ENCODE measurements at places on chromosomes 3 and 15.

DNA sequence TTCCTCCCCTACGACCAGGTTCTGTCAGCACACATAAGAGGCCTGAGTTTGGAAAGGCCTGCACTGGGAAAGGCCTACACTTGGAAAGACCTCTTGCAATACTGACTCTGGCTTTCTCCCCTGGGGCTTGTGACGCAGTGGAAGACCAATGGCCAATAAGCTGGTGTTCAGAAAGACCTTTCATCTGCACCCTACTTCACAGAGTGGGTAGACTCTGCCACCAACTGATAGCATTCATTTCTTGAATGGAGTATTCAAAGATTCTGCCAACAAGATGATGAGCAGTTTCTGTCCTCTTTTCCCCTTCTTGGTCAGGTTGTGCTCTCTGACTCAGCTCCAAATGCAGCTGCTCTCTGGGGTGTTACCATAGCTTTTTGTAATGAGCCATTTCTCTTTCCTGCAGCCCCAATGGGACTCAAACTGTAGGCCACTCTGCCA lies 48.8 kb downstream of the TIPARP start:
- DNase-seq: no peak

- no peak for DNase-seq
Observed at GRCh38 chr3:172089250-172089649, 49.9 kb downstream of the FNDC3B start.

- DNase-seq: no peak
Observed at GRCh38 chr15:29665444-29666003, 156.7 kb downstream of the TJP1 start.

GRCh38 chr3:43366481-43366880 lies 80.1 kb downstream of the SNRK start:
- DNase-seq: no peak

- no peak for DNase-seq
Observed at GRCh38 chr3:42210726-42211125, 55.3 kb downstream of the CCK start.

DNA sequence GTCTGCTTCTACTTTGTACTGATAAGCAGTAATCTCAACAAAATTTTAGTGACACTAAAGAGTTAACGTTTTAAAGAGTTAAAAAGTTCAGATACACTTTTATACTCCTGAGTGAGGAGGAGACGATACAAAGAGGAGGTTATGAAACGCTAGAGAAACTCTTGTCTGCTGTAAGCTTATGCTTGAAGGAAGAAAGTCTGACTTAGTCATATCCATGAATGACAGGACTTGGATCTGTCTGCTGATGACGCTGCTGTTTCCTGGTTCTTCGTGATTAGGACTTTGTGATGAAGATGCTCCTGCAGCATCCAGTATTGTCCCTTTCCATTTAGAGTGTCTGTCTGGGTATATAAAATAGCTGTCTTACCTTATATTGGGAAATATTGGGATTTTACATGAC lies 15.8 kb downstream of the TCF12 start:
- no peak for DNase-seq

DNA sequence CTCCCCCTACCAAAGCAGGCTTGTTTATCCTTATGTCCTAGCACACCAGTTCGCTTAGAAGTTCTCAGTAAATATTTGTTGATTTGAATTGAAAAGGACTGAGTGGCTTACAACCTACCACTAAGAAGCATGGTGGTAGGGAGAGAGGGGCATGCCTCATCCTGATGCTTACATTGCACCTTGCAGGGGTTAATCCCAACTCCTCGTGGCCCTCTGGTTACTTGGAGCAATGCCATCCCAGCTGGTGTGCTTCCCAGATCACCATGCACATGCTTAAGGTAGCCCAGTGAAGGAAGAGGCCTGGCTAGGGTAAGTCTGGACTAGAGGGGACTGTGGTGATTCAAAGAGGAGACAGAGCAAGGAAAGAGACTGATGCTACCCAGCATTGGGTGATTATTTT lies 253.3 kb downstream of the CLSTN2 start:
- DNase-seq: no peak

DNA sequence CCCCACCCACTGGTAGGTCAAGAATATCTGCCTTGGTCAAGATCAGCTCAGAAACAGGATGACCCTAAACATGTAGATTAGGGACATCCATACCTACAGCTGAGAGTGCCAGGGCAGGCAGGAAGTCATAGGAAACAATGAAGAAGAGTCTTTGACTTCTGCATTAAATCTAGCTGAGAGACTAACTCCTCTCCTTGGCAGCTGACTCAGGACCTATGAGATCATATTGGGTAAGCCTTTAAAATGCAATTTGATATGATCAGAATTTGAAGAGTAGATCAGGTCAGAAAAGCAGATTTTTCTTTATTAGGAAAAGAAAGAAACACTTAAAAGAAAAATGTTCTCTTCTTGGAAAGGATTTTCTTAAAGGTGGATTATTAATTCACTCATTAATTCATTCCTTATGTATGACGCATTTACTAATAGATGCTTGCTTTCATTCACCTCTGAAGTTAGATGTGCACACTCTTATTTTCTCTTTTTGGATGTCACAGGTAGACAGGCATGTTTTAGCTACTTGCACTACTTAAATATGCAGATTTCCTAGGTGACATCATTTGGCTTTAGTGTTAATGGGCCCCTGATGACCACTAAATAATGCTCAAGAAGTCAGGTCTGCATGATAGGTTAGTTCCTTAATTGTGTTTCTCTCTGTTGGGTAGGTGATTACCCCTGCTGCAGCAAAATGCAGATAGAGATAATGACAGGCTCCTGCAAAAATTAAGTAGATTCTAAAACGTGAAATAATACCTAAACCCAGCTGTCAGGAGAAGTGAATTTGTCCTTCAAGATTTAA lies 35.7 kb upstream of the GSK3B start:
- DNase-seq: no peak

GRCh38 chr3:88742106-88742505 lies 365.3 kb upstream of the EPHA3 start:
- DNase-seq: no peak

DNA sequence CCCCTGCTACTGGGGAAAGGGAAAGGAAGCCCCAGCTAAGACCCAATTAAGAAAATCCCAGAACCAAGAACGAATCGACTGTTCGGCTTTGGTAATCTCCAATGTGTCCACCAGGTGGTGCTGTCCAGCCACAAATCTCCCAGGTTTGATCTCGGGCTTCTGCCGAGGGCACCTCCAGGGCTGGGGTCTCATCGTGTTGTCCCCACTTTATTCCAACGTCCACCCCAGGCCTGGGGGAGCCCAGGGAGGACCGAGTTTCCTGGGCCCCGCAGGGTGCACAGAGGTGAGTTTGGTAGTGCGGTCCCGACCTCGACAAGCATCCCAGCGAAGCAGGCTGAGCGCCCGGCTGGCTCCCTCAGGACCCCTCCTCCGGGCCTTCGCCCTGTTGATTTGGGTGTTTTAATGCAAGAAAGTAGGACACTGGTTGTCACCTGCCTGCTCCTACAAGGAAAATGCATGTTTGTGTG lies 185.1 kb downstream of the GOLGA6L6 start:
- no peak for DNase-seq

DNA sequence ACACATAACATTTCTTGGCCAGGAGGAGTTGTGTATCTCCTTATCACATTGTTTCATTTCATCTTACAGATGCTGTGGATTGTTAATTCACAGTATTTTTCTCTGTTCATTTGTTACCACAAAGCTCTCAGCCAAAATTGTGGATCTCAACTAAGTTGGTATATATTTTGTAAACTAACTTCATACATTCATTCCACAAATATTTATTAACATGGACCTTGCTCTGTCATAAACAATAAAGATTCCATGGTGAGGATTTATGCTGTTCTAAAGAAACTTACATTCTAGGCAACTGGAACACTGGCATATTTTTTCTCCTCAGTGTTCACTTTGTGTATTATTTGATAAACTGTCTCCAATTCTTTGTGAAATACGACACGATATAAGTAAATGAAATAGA lies 268.8 kb downstream of the CNTN3 start:
- no peak for DNase-seq

DNA sequence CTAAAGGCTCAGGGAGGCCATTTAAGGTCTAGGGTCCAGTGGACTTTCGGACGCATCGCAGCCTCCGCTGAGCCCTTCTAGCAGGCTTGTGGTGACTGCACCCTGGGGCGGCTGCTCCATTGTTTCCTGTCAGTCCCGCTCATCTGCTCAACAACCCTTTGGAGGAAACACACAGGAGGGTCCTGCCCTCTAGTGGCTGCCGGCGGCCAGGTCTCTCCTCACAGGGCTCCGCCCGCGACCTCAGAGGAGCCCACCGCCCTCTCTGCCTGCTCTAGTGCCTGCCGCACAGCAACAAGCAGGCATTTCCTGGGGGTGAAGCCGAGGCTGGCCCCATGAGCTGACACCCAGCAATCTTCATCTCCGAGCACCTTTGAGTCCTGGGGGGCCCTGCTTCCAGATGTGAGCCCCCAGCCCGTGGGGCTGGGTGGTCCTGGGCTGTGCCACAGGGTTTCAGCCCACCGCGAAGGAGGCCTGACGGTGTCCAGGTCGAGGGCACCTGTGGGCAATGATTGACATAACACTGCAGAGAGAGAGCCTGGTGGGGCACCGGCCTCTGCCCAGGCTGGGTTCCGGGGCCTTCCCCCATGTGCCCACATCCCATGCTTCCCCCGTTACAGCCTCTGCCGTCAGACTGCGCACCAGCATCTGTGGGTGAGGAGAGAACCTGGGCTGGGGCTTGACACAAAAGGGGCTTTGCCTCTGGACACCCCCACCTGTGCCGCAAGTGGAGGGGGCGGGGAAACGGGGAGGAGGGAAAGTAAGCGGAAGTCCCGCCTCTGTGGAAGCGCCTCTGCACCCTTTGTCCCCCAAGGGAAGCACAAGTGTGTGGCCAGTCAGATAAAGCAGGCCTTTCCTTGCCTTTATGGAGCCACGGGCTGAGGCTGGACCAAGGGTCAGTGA lies 27.0 kb upstream of the SFMBT1 start:
- DNase-seq: peak; percentile 33

DNA sequence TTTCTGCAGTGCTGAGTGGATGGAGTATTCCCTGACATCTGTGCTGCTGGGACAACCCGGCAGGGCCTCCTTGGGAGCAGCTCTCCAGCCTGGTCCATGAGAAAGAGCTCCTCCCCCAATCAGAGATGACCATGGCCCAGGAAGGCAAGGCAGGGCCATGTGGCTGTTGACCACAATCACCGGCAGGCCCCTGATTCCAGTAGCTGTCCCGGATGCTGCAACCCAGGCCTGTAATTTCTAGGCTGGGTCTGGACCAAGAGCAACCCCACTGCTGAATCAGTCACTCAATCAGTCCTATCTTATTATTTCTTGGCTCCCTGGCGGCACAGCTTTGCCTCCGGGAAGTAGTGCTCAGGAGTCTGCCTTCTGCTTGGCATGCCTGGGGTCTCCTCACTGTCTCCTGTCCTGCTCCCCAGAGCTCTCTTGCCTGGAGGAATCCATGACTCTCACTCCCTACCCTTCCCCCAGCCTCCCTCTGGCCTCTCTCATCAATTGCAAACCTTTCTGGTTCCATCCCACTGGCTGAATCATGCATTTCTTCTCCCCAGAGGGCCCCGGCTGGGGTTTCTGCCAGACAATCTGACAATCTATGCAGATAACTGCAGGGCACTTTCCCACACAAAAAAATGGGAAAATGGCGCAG lies 32.6 kb upstream of the ITGA11 start:
- DNase-seq: no peak

DNA sequence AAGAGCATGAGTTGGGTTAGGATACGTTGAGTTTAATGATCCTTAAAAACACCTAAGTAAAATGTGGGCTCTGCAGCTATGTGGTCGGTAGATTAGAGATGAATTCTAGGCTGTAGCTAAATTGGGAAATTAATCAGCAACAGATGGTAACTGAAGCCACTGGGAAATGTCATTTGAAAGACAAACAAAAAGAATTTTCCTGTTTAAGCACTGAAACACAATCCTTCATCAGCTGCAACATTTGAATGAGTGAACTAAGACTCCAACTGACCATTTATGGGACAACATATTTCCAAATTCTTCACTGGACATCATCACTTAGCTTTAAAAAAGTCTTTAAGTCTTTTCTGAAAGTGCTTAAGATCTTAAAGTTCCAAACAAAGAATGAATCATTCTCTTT lies 226.9 kb downstream of the ZNF385D start:
- no peak for DNase-seq

DNA sequence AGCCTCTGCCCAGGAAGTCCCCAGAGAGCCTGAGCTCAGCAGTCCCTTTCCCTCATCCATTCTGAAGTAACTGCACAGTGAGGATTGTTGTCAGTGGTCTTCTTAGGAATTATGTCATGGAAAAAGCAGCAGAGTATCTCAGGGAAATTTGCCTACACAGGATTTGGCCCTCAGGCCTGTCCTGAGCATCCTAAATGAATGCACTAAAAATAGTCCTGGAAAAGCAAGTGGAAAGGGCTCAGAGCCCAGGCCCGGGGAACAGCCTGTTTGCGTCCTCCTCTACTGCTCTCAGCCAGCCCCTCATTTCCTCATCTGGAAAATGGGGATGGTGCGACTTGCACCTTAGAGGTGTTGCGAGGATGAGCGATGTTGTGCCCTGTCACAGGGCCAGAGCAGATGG lies 21.6 kb downstream of the LYSMD4 start:
- DNase-seq: no peak

GRCh38 chr3:18917923-18918322 lies 230.4 kb upstream of the KCNH8 start:
- no peak for DNase-seq

- DNase-seq: no peak
Observed at GRCh38 chr15:32844118-32844711, 126.4 kb downstream of the GREM1 start.

GRCh38 chr3:50567011-50567385 lies 549 bp downstream of the C3orf18 start:
- DNase-seq: no peak

DNA sequence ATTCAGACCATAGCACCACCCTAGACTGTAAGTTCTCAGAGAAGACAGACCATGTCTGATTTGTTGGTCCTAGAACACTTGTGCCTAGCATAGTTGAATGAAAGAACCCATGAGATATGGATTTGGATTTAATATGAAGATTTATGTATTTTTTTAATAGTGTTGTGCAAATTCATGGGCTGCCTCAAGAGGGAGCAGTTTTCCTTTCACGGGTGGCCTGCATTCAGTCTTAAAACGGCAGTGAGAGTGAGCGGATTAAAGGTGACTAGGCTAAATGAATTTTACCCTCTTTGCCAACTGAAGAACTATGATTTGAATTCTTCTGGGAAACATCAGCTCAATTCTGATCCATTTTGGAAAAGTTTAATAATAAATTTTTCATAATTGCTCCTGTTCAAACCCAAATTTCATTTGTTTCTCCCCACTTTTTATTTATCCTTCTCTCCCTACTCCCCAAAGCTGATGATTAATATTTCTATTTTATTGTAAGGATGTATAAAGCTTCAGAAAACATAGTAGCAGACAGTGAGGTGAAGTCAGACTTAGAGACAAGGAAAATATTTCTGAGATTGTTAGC lies 67.3 kb downstream of the MORC1 start:
- no peak for DNase-seq

DNA sequence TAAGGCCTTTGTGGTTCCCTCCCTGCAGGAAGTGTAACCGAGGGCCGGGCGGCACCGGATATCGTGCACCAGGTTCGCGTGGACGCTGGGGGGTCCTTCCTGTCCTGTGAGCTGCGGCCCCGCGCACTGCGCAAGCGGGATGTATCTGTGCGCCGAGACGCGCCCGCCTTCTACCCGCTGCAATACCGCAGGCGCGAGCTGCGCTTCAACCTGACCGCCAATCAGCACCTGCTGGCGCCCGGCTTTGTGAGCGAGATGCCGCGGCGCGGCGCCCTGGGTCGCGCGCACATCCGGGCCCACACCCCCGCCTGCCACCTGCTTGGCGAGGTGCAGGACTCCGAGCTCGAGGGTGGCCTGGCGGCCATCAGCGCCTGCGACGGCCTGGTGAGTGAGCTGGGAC lies 35.9 kb downstream of the SAXO2 start:
- DNase-seq: no peak

Data from amniotic stem cell (primary cell).